Endothelial cell of umbilical vein (primary cell): ENCODE measurements at places on chromosomes 4 and X.

DNA sequence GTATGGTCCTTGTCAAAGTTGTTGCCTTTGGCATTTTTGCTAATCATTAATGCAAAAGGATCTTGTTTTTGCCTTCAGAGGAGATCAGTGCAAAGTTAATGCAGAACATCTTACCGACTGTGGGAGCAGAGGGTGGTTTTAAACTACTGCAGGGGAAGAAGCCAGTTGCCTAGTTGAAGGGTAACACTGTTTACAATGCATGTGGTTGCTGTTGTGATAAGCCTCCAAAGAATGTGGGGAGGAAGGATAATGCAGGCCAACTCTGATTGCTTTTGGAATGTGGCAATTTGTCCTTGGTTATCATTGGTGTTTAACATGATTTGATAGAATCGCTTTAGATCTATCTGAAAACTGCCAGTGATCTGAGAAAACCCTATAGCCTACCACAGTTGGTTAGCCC is 204.3 kb upstream of the TLL1 start:
- no peak for DNase-seq

GRCh38 chrX:122565952-122566351 is 618.1 kb upstream of the GRIA3 start:
- DNase-seq: no peak

GRCh38 chr4:72319601-72320021 is 249.4 kb downstream of the ADAMTS3 start:
- DNase-seq: peak; percentile 64

- peak; percentile 57 for DNase-seq
These were observed 376.0 kb downstream of the BCOR start for GRCh38 chrX:39721566-39722279.

GRCh38 chrX:14352511-14352910 is 176.8 kb upstream of the GLRA2 start:
- no peak for DNase-seq

GRCh38 chrX:153485396-153486080 is 9.2 kb upstream of the BGN start:
- no peak for DNase-seq

DNA sequence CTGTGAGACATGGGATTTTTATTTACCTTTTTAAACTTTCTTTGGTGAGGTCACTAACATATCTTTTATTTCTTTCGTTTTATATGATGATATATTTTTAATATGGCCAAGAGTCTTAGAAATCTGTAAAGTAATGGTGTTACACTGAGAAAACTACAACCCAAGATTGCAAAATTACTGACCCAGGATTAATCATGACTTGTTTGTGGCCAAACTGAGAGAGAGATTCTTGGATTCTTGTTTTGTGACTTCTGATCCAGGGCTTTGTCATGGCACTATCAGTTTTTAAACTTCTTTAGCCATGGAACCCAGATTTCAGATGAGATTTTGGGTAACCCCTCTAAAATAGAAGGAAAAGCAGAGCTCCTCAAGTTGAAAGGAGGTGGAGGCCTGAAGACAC is 42.0 kb downstream of the SGMS2 start:
- DNase-seq: no peak

GRCh38 chr4:4781936-4782707 is 77.3 kb upstream of the MSX1 start:
- DNase-seq: no peak

- DNase-seq: no peak
These were observed 33.2 kb downstream of the EFHC2 start for GRCh38 chrX:44310227-44310626.

DNA sequence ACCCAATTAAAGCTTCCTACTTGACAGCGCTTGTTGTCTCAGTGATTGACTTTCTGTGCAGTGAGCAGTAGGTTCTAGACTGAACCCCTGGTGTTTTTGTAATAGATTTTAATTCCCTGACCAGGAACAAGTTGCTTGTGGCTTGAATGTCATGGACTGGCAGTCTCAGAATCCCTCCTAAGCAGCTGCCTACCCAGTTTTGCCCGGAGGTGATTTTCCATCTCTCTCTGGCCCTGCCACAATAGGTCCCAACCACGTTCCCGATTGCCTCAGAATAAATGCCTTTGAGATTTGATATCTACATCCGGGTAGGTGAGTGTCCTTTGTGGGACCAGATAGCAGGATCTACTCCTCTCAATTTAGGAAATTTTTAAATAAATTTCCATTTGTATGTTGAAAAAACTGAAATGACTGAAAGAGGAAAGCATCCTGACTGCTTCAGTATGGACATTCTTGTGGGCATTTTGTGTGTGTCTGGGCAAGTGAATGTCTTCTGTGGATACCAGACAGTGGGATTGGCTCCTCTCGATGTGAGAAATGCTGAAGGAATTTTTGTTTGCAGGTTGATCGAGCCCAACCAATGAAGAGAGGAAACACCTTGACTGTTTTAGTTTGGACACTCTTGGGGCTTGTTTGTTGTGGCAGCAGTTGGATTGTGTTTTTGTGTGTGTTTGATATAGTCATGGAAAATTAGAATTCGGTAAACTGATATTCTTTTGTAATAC is 1607.4 kb downstream of the C4orf33 start:
- DNase-seq: no peak

- peak; percentile 76 for DNase-seq
These were observed 290.6 kb upstream of the TAPT1 start for GRCh38 chr4:16516796-16517439.

DNA sequence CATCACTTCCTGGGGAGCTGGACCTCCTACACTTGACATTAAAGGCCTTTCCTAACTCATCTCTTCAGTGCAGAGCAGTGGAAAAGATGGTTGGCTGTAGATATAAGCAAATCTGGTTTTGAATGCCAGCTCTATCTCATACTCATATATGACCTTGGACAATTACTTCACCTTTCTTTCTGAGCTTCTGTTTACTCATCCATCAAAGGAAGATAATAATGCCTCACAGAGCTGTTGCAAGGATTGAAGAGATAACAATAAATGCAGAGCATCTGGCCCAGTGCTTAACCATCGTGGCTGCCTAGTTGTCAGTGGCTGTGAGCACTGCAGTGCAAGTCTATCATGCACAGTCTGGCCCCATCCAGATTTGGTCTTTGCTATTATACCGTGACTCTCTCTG is 148.1 kb upstream of the EOLA2 start:
- no peak for DNase-seq

- DNase-seq: no peak
These were observed 165.9 kb upstream of the HHIP start for GRCh38 chr4:144480068-144480467.

GRCh38 chr4:54085284-54085683 is 14.7 kb upstream of the GSX2 start:
- DNase-seq: peak; percentile 84

DNA sequence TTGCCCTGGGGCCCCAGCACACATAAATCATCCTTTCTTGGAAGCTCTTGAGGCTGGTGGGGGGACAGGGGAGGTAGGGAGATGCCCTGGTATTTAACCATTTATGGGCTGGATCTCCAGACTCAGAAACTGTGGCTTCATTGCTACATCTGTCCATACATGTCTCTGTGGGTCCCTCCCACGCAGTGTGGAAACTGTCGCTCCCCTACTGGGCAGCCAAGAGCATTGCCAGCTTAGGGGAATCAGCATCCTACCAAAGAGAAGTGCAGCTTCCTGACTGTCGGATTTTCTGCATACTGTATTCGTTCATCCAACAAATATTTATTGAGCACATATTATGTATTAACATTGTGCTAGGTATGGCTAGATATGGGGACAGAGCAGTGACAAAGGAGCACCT is 3.7 kb downstream of the GRIPAP1 start:
- no peak for DNase-seq

GRCh38 chr4:4506961-4507360 is 34.9 kb downstream of the STX18 start:
- DNase-seq: no peak

GRCh38 chrX:96987228-96987627 is 103.5 kb downstream of the RPA4 start:
- no peak for DNase-seq

DNA sequence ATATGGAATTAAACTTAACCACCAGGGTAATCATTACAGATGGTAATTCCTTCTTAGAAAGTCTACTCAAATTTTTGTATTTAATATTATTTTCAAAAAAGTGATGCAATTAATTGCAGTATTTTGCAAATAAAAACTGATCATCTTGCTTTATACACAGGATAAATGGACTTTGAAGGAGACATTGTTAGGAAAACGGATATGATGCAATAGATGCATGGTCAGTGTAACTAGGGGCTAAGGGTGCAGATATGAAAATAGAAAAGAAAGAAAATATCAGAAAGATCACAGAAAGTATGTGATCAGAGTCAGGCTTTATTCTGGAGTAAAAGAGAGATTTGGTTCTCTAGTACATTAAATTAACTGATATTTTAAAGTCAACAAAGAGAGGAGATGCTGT is 401.7 kb downstream of the TLL1 start:
- no peak for DNase-seq

DNA sequence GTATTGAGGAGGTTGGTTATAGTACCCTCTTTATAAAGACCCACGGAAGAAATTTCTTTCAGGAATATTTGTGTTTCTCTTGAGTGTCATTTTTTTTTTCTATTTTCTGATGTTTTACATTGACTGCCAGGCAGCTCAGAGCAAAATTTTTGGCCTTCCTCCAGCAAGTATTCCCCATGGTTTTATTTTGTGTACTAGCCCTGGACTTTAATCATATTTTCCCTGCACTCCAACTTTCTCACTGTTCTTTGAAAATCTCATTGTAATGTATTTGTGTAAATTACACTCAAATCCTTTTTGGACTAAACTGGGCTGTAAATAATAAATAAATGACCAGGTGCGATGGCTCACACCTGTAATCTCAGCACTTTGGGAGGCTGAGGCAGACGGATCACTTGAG is 45.6 kb upstream of the USP46 start:
- DNase-seq: no peak
